ENCODE measurements at places on chromosomes 4 and X.

DNA sequence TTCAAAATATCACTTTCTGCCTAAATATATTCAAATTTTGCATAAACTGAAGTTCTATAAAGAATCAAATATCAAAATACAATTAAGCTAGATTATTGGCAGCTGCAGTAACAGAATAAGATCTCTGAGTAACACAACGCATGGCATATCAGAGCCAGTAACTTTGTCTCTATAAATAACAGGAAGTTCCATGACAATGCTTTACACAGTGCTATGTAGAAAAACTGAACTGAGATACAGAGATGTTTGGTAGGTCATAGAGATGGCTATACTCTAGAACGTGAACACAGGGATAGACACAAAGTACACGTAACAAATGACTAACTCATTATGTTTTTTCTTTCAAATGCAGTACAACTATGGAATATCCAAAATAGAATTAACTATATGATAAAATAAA, 18.2 kb downstream of the UBE2D3 start:
- no peak for DNase-seq

DNA sequence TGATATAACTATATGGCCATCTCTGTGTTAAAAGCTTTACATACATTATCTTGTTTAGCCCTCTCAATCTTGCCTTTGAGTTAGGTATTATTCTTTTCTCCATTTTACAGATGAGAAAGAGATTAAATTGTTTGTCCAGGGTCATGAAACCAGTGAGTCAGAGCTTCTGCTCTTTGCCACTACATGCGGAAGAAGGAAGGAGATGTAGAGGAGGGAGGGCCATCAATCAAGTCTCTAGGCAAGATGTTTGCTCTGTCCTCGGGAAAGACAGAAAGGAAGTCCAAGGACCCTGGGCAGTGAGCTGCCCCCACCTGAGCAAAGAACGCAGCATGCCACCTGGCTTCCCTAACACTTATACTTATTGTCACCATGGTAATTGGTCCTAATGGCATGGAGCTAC, 133.7 kb upstream of the IL1RAPL2 start:
- no peak for DNase-seq

- DNase-seq: no peak
Measured at GRCh38 chr4:88969271-88969670, 87.7 kb downstream of the FAM13A start.

DNA sequence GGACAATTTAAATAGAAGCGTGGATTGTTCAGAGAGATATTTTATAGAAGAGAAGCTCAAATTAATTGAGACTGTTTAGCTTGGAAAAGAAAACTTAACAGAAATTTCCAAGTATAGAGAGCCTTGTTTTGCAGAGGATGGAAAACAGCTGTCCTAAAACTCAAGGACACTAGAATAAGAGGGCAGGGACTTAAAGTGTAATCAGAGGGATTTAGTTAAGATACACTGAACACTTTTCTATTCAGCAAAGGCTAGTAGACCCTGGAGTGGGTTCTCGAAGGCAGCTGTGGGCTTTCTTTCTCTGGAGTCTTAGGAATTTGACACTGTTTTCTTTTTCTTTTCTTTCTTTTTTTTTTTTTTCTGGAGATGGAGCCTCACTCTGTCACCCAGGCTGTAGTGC, 92.7 kb upstream of the ARX start:
- DNase-seq: no peak

- no peak for DNase-seq
Measured at GRCh38 chr4:37465296-37465695, 220.8 kb downstream of the NWD2 start.

DNA sequence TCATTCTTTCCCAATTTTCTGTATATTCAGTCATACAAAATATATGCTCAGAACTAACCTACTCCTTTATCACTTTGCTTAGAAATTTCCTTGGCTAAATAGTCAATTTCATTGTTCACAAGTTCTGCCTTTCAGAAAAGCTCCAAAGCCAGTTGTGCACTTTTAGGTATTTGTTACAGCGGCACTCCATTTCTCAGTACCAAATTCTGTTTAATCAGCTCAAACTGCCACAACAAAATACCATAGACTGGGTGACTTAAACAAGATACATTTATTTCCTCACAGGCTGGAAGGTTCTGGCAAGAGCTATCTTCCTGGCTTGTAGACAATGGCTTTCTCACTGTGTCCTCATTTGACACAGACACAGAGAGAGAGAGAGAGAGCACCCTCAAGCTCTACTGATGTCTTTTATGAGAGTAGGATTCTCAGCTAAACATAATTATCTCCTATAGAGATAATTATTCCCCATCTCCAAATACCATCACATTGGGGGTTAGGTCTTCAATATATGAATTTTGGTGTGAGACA, 188.8 kb upstream of the FSTL5 start:
- no peak for DNase-seq

DNA sequence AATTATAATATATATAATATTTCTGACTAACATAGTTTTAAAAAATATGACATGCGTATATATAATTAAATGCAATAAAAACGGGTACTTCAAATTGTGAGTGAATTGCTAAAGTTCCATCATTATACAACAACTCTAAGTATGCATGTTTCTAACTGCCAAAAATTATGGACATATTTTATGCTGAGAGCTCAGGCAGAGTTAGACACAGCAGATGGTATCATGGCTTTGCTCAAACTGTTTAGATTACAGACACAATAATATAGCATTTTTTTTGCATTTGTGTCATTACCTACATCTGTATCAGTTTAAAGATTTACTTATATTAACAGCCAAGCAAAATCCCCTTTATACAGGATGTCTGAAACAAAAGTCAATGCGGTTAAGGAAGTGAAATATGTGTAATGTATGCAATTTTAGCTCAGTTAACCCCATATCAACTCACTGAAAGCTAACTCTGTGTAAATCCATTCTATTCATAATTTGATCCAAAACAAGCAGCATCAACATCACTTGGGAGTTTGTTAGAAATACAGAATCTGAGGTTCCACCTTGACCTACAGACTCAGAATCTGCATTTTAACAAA, 119.1 kb upstream of the CNKSR2 start:
- DNase-seq: no peak

- DNase-seq: no peak
Measured at GRCh38 chr4:17680559-17681280, 66.3 kb downstream of the MED28 start.

GRCh38 chr4:142913461-142914030, 67.4 kb upstream of the INPP4B start:
- no peak for DNase-seq

DNA sequence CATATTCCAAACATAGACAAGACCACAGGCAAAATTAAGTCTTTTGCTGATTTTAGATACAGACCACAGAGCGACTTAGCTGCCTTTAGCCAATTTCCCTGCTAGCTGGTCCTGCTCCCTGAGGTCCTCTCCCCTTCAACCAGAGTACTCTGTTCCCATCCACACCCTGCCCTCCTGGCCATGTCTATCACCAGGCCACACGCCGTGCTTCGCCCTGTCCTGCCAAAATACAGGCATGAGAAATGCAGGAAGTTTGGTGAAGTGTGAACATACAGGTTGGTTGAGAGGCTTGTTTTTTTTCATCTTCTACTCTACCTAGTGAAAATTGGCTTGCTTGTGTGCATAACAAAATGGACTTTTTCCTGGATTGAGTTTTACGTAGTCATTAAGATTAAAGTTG, 226.2 kb upstream of the TENM3 start:
- no peak for DNase-seq

- peak; percentile 60 for DNase-seq
Measured at GRCh38 chrX:70476934-70477733, 32.5 kb downstream of the DLG3 start.

GRCh38 chrX:21645431-21645830, 12.7 kb downstream of the KLHL34 start:
- no peak for DNase-seq

All from right cardiac atrium (tissue), 5 donors.